ENCODE measurements at places on chromosomes 13 and 19. TPM values are rescaled to one million over a fixed set of nuclear protein-coding genes. Genes with fewer than 3 reads are reported as not detected.

The WASF3 gene
- total RNA-seq = 19.4 TPM

- no peak for DNase-seq
Measured at GRCh38 chr13:113398963-113399754, 35.2 kb upstream of the GRTP1 start.

The GRIN3B gene
- 0.67 TPM for total RNA-seq

The ZNF816 gene
- total RNA-seq = 10.8 TPM

DNA sequence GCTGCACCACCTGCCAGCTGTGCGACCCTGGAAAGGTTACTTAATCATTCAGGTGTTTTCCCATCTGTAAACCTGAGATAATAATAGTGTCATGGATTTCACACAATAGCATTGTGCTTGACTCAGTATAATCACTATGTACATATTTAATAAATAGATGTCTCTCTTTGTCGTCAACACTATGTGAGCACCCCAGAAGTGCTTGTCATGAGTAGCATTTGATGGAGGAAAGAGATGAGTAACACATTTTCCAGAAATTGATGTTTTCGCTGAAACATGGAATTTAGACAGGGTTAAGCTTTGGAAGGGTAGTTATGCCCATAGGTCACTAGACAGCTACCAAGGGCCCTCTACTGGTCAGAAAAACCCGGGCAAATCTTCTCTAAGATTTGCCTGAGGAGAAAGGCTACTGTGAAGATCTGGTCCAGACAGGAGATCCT lies 9.5 kb upstream of the MBNL2 start:
- DNase-seq = peak; percentile 67

GRCh38 chr13:80590551-80590950 lies 249.6 kb upstream of the SPRY2 start:
- no peak for DNase-seq

The DIRAS1 gene
- total RNA-seq = 4.3 TPM

- DNase-seq = no peak
Measured at GRCh38 chr19:41300555-41300954, 9.4 kb upstream of the CCDC97 start.

DNA sequence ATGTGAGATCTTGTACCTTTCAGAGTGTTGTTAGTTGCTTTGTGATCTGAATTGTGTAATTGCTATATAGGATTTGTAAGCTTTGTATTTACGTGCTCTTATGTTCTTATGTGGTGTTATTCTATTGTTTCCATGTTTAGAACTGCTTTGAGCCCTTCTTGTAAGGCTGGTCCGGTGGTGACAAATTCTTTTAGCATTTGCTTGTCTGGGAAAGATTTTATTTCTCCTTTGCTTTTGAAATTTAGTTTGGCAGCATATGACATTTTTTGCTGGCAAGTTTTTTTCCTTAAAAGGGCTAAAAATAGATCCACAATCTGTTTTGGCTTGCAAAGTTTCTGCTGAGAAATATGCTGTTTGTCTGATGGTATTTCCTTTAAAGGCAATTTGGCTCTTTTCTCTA lies 1089.2 kb upstream of the PCDH9 start:
- no peak for DNase-seq

DNA sequence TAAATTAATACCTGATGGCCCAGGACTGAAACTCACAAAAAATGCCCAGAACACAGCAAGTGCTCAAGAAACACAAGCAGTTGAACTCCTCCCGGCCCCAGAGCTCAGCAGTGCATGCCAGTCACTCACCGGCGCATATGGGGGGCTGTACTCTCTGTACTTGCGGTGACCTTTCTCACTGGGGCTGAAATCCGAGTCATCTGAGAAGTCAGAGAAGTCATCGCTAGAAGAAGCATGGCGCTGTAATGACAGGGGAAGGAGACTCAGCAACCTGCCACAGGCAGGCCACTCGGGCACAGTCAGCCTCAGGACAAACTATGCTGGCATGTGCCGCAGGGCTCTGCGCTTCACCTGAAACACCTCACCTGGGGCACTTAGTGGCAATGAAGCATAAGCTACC lies 19.7 kb downstream of the ZC3H4 start:
- no peak for DNase-seq

DNA sequence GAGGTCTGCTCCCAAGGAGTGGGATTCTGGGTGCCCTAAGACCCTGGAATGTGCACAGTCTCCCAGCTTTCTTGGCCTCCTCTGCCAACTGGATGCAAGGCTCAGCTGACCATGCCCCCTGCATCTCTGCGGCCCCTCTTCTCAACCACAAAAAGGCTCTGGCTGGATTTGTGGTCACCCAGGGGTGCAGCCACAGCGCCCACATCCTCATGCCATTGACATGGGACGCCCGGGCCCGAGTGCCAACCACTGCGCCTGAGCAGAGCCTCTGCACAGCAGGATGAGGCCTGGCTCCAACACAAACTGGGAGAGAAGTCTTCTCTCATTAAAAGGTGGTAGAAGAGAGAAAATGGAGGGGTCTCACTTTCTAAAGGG lies 103.5 kb downstream of the FOXO1 start:
- no peak for DNase-seq

DNA sequence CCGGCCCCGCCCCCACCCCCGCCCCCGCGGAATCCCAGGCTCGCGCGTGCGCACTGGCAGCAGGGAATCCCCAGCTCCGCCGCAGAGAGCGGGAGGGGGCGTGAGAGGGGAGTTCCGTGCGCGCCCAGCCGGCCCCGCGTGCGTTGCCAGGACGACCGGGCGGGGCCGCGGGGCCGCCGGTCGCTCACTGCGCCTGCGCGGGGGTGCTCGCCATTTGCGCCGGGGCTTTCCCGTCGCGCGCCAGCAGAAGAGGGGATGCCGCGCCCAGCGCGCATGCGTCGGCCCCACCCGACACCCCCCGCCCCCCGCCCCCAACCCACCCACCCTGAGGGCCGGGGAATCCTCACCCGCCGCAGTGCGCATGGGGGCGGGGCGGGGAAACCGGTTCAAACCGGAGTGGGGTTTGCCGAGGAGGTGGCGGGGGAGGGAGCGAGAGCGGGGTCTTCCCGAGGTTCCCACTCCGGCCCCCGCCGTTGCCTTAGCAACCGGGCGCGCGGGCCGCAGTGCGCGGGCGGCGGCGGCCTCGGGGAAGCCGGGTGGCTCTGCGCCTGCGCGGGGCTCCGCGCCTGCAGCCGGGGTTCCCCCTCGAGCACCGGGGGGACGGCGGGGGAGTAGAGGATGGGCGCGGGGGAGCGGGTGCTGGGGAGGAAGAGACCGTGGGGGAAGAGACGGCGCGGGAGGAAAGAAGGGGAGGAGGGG lies 15.1 kb downstream of the CCDC124 start:
- peak; percentile 87 for DNase-seq

The ETV2 gene
- not detected for total RNA-seq

GRCh38 chr13:112940236-112940635 lies 28.8 kb upstream of the MCF2L start:
- no peak for DNase-seq

- DNase-seq = no peak
Measured at GRCh38 chr19:54607785-54608150, 14.3 kb downstream of the LILRA1 start.

The MIER2 gene
- total RNA-seq = 41.6 TPM

The ZNF69 gene
- total RNA-seq = 1.1 TPM

The ZNF709 gene
- 3.7 TPM for total RNA-seq

The CABP5 gene
- total RNA-seq = not detected

GRCh38 chr19:47766670-47767069 lies 11.8 kb upstream of the SELENOW start:
- DNase-seq = no peak

The ADM5 gene
- 2.5 TPM for total RNA-seq

The LYPD5 gene
- 6.1 TPM for total RNA-seq

The TRPM4 gene
- 46.5 TPM for total RNA-seq

DNA sequence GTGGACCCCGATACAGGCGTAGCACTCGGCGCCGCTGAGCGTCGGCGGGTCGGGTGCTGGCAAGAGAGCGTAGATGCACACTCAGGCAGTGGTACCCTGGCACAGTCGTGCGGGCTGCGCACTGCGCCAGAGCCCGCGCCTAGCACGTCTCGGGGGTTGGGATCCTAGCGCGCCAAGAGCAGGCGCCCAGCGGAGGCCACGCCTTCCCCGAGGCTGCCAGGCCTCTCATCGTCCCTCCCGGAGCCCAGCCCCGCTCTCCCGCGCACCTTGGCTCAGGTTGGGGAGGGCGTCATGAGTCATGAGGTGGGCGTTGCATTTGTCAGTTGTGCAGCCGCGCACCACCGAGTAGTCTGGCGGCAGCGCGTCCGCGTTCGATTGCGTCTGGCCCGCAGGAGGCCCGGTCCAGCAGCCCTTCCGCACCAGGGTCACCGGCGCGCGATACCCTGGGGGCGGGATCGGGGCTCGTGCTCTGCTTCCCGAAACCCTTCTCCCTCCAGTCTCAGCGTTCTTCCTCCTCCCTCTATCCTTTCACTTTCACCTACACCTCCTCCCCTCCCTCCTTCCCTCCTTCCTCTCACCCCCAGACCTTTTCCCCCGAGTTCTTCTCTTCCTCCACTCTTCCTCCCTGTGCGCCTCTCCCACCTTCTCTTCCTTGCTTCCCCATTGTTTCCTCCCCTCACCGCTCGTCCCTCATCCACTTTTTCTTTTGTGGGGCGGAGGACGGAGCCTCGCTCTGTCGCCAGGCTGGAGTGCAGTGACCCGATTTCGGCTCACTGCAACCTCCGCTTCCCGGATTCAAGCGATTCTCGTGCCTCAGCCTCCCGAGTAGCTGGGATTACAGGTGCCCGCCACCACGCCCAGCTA lies 3.5 kb downstream of the LYPD5 start:
- DNase-seq = peak; percentile 90

GRCh38 chr19:9720541-9720940 lies 45.6 kb upstream of the ZNF562 start:
- no peak for DNase-seq

DNA sequence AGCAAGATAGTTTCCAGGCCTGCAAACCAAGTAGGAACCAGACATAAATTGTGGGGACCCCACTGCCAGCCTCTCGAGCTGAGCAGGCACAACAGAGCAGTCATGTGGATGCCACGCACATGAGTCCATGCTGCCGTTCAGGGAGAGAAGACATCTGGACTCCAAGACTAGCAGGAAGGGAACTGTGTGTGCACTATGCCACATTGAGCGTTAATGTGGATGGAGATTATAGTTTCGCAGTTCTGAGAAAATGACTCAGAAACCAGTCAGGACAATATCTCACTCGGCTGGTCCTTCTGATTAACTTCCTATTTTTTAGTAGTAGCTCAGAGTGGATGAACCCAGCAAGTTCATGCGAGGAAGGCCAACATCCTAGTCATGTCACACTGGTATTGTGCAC lies 124.9 kb downstream of the CRYL1 start:
- peak; percentile 62 for DNase-seq

Data from mammary epithelial cell (primary cell).